Tibial nerve (tissue), 4 donors: ENCODE measurements at places on chromosomes 6 and 20.

- no peak for DNase-seq
- H3K27ac ChIP-seq = no peak overlapping the region
- H3K36me3 ChIP-seq = no peaks in the 10 kb centered on the region
- no peaks in the 10 kb centered on the region for H3K4me1 ChIP-seq
- no peak overlapping the region for H3K4me3 ChIP-seq
- H3K27me3 ChIP-seq = no peaks in the 10 kb centered on the region
Observed at GRCh38 chr6:157223511-157223910, 99.8 kb downstream of the TMEM242 start.

DNA sequence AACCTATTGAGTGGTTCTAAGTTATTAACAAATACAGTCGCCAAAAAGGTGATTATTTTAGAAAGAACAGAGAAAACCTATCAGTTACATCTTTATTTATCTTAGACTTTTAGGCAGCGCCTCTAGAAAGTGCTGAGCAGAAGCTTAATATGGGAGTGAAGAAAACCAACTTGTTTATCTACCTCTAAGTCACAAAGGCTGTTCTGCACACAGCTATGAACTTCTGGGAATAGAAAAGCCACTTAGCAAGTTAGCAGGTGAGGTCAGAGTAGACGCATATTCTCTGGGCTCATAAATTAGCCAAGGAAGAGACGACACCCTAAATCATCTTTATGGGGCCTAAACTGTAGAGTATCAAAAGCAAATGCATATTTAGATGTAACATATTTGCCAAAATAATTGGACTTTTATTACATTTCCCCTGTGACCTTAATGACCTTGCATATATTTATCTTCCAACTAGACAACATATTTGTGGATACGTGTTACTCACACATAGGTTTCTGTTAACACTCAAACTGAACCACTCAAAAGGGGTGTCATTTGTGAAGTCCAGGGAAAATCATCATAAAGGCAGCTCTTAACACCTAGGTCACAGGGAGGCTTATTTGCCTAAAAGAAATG, 267.1 kb downstream of the ADGB start:
- no peak for DNase-seq
- no peaks in the 10 kb centered on the region for H3K4me1 ChIP-seq
- no peak overlapping the region for H3K4me3 ChIP-seq
- H3K36me3 ChIP-seq = no peaks in the 10 kb centered on the region
- H3K27ac ChIP-seq = no peak overlapping the region

- H3K4me3 ChIP-seq = no peak overlapping the region
- no peak overlapping the region for H3K27ac ChIP-seq
- DNase-seq = no peak
- H3K36me3 ChIP-seq = no peaks in the 10 kb centered on the region
- H3K27me3 ChIP-seq = no peaks in the 10 kb centered on the region
Observed at GRCh38 chr6:16437984-16438383, 199.6 kb downstream of the GMPR start.

GRCh38 chr20:13772529-13772928, 12.2 kb downstream of the ESF1 start:
- H3K27me3 ChIP-seq = no peaks in the 10 kb centered on the region
- peaks cover 6% of the 10 kb centered on the region for H3K36me3 ChIP-seq
- no peak overlapping the region for H3K4me3 ChIP-seq
- DNase-seq = no peak
- no peak overlapping the region for H3K27ac ChIP-seq

DNA sequence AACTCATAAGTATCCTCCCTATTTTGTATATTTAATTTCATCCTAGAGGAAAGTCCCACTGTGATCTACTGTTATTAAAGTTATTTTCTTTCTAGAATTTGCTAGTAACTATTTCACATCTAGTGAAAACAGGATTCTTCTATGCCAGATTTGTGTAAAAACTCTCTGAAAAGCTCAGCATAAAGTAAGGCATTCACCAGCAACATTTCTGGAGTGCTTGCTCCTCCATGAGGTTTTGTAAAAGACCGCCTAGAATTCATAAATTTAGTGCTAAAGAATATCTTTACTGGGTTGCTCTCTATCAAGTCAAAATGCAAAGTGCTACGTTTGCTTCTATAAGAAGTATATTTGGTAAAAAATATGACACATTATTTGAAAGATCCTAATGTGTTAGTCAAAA, 173.5 kb upstream of the IRAK1BP1 start:
- DNase-seq = no peak
- no peak overlapping the region for H3K4me3 ChIP-seq
- H3K36me3 ChIP-seq = no peaks in the 10 kb centered on the region
- H3K27ac ChIP-seq = no peak overlapping the region

GRCh38 chr6:124002377-124003081, 198.9 kb downstream of the NKAIN2 start:
- H3K27ac ChIP-seq = no peak overlapping the region
- H3K27me3 ChIP-seq = no peaks in the 10 kb centered on the region
- H3K4me1 ChIP-seq = no peaks in the 10 kb centered on the region
- H3K4me3 ChIP-seq = no peak overlapping the region
- no peaks in the 10 kb centered on the region for H3K36me3 ChIP-seq

- no peak overlapping the region for H3K4me3 ChIP-seq
- no peak for DNase-seq
- no peak overlapping the region for H3K27ac ChIP-seq
- H3K27me3 ChIP-seq = no peaks in the 10 kb centered on the region
- no peaks in the 10 kb centered on the region for H3K4me1 ChIP-seq
Observed at GRCh38 chr20:19419396-19419795, 207.0 kb downstream of the SLC24A3 start.

DNA sequence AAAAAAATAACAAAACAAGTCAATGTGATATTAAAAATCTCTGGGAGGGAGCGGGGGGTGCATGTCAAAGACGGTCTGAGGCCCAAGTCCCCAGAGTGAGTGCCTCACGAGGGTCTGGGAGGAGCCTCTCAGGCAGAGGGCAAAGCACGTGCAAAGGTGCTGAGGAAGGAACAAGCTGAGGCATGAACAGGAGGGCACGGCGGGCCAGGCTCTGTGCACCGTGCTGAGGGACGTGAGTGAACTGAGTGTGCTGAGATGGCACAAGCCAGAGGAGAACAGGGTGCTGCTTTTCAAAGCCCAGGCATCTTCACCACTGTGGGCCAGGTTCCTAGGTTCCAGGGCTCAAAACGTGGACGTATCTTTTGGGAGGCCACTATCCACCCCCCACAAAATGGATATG, 142.1 kb upstream of the PHACTR3 start:
- H3K27me3 ChIP-seq = no peaks in the 10 kb centered on the region
- no peak overlapping the region for H3K4me3 ChIP-seq
- H3K27ac ChIP-seq = no peak overlapping the region
- H3K4me1 ChIP-seq = no peaks in the 10 kb centered on the region

DNA sequence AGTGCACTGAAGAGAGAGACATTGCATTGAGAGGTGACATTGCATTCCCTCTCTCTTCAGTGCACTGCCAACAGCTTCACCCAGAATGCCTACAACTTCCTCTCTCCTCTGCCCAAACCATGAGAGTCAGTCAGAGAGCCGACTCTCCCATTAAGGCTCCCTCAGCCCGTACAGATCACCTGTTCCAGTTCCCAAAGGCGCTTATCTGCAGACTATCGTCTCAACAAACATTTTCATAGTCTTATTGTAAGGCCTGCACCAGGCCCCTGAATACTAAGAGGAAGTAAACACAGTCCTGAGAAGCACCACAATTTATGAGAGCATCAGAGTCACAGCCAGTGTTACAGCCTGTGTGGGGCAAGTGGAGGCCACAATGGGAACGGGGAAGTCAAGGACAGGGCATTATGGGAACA, 53.7 kb downstream of the GFOD1 start:
- no peak overlapping the region for H3K4me3 ChIP-seq
- H3K27ac ChIP-seq = no peak overlapping the region
- DNase-seq = no peak

DNA sequence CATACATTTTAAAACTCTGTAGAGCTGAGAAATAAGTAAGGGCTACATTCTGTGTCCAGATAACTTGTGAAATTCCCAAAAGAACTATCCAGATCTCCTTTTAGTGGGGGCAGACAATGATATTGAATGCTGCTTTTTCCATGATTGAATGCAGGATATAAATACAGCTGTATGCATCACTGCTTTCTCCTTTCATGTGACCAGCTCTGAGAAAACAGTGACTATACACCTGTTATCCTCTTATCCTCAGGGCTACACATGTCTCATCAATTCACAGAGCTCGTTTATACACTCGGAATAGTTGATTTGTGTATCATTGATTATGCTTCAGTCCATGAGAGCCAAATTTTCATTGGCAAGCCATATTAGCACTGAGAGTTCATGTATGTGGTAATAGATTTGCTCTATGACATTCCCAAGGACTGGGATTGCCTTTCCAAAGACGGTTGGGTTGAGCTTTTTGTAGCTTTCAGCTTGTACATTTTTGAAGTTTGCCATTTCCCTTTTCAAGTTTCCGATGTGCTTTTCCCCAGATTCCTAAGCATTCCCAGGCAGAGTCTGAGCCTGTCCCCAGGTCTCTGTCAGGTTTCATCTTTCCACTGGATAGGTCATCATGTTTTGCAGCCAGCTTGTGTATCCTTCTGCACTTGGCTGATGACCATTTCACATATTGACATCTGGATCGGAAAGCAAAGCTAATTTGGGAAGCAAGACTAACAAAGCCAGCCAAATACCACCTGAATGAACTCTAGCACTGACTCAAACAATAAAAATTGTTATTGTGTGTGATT, 97.7 kb downstream of the RFX6 start:
- H3K4me1 ChIP-seq = no peaks in the 10 kb centered on the region
- H3K27me3 ChIP-seq = no peaks in the 10 kb centered on the region
- no peak overlapping the region for H3K4me3 ChIP-seq
- DNase-seq = no peak

GRCh38 chr20:50484271-50484976, 25.8 kb upstream of the PTPN1 start:
- peak overlapping the region; percentile 92 for H3K27ac ChIP-seq
- H3K4me3 ChIP-seq = peak overlapping the region; percentile 59
- no peaks in the 10 kb centered on the region for H3K36me3 ChIP-seq
- no peak for DNase-seq
- H3K27me3 ChIP-seq = no peaks in the 10 kb centered on the region

- no peak for DNase-seq
- no peak overlapping the region for H3K27ac ChIP-seq
- H3K36me3 ChIP-seq = no peaks in the 10 kb centered on the region
- no peaks in the 10 kb centered on the region for H3K4me1 ChIP-seq
- H3K4me3 ChIP-seq = no peak overlapping the region
Observed at GRCh38 chr20:36717657-36718056, 28.2 kb downstream of the NDRG3 start.

DNA sequence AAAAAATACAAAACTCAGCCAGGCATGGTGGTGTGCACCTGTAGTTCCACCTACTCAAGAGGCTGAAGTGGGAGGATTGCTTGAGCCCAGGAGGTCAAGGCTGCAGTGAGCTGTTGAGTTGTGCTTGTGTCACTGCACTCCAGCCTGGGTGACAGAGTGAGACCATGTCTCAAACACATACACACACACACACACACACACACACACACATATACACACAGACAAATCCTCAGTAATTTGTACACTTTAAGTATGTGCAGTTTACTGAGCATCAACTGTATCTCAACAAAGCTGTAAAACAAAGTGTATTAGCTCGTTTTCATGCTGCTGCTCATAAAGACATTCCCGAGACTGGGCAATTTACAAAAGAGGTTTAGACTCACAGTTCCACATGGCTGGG, 7.3 kb downstream of the TFB1M start:
- no peaks in the 10 kb centered on the region for H3K27me3 ChIP-seq
- no peaks in the 10 kb centered on the region for H3K36me3 ChIP-seq
- no peak overlapping the region for H3K4me3 ChIP-seq
- no peak overlapping the region for H3K27ac ChIP-seq
- no peak for DNase-seq

GRCh38 chr6:5191222-5191621, 69.5 kb downstream of the LYRM4 start:
- no peak overlapping the region for H3K27ac ChIP-seq
- no peaks in the 10 kb centered on the region for H3K4me1 ChIP-seq
- H3K4me3 ChIP-seq = no peak overlapping the region
- DNase-seq = no peak
- H3K36me3 ChIP-seq = no peaks in the 10 kb centered on the region

- no peak for DNase-seq
- H3K4me3 ChIP-seq = no peak overlapping the region
- no peak overlapping the region for H3K27ac ChIP-seq
- no peaks in the 10 kb centered on the region for H3K4me1 ChIP-seq
- no peaks in the 10 kb centered on the region for H3K36me3 ChIP-seq
- H3K27me3 ChIP-seq = no peaks in the 10 kb centered on the region
Observed at GRCh38 chr6:112320561-112321318, 26.4 kb upstream of the RFPL4B start.

DNA sequence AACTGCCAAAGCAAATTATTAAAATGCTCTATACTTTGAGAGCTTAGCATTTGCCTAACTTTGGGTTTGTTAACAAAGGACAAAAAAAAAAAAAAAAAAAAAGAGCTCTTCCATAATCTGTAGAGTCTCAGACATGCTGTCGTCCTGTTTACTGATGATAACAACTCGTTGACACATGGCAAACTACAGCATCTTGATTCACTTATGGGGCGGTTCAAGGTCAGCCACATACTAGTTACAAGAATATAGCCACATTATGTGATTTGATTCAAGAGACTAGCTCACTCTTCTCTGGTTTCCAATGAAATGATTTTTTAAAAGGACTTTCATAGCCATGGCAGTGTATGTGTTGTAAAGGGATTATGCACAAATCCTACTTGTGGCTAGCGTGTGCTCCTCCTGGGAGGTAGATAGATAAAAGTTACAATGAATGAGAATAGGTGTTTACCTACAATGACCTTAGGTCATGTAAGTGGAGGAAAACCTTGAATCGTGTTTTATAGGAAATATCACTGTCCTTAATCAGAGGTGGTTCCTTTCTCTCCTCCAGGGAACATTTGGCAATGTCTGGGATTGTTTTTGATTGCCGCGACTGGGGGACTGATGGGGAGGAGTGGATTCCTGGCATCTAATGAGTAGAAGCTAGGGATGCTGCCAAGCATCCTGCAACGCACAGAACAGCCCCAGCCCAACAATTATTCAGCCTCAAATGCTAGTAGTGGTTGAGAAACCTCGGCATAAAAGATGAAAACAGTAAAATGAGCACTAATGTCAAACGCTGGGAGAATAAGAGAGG, 969.2 kb upstream of the SLC35B3 start:
- no peaks in the 10 kb centered on the region for H3K4me1 ChIP-seq
- H3K27me3 ChIP-seq = no peaks in the 10 kb centered on the region
- no peak for DNase-seq
- H3K36me3 ChIP-seq = no peaks in the 10 kb centered on the region
- H3K27ac ChIP-seq = no peak overlapping the region

GRCh38 chr6:75460681-75461080, 32.9 kb downstream of the FILIP1 start:
- H3K4me3 ChIP-seq = no peak overlapping the region
- no peak for DNase-seq
- no peaks in the 10 kb centered on the region for H3K36me3 ChIP-seq

- H3K4me1 ChIP-seq = no peaks in the 10 kb centered on the region
- no peak overlapping the region for H3K27ac ChIP-seq
- H3K4me3 ChIP-seq = no peak overlapping the region
- no peaks in the 10 kb centered on the region for H3K36me3 ChIP-seq
Observed at GRCh38 chr6:134706153-134706552, 243.7 kb downstream of the ALDH8A1 start.
